ENCODE measurements at places on chromosomes 6 and 20.

GRCh38 chr6:13116155-13116554, 212.2 kb downstream of the TBC1D7 start:
- no peak for DNase-seq

DNA sequence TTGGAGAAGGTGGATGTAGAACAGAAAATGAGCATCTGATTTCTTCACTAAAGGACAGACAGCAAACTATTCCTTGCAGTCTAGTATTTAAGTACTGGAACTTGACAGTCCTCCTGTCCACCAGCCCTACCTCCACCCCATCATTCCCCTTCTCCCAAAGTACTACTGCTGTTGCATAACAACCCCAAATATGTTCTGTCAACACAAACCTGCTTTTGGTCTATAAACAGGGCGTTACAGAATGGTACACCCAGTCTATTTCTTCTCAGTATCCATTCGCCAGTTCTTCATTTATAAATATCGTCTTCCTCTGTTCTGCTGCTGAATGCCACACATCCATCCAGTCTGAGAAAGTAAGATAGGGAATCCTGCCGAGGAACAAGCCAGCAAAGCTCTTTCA, 27.7 kb upstream of the SLC22A1 start:
- no peak for DNase-seq

DNA sequence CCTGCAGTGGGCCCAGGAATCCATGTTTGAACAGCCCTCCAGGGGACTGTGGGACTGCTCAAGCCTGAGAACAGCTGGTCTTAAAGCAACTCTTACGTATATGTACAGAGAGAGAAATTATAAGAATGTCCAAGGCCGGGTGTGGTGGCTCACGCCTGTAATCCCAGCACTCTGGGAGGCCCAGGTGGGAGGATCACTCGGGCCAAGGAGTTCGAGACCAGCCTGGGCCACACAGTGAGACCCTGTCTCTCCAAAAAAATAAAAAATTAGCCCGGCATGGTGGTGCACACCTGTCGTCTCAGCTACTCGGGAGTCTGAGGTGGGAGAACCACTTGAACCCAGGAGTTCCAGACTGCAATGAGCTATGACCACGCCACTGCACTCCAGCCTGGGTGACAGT, 134.0 kb downstream of the DTNBP1 start:
- no peak for DNase-seq

DNA sequence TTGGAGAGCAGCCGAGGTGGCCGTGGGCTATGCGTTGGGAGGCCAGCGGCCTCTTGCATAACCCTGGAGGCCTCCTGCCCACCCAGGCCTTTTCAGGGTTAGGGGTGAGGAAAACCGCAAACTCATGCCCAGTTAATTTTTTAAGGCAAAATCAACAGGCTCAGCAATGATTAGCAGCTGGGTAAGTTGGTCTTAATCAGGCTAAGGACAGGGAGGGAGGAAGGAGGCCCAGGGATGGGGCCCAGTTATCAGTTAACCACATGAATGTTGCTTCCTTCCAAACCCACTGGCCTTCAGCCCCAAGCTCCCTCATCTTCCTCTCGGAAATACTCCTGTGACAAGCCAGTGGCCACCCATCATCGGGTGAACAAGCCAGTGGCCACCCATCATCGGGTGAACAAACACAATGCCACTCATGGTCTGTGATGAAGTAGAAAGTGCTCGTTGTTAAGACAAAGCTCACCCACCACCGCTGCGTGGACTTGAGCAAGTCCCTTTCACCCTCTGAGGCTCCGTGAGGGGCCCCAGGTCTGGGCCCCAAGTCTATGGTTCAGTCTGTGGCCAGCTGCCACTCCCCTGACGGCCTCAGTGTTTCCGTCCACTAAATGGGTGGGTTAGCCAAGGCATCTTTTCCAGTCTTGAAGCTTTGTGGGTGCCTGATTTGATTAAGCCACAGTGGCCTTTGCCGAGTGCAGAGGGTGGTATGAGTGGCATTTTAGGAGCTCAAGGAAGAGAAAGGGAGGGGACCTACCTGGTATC, 39.4 kb downstream of the HNF4A start:
- no peak for DNase-seq

DNA sequence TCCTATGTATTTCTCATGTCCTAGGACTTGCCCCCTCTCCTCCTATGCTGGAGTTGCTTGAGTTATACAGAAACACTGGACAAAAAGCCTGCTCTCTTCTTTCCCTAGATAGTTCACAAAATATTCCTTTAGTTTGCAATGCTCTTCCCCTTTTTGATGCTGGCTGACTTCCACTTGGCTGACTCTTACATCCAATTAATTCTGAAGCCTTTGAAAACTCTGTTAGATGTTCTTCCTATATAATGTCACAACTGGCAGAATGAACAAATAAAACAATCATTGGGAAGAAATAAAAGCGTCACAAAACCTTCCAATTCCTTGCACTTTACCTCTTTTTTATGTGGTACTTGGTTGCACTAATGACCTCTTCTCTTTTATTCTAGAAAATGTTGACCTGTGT, 253.8 kb upstream of the CITED2 start:
- no peak for DNase-seq

- DNase-seq, result no peak
These were observed 2.9 kb downstream of the ADA start for GRCh38 chr20:44648579-44648978.

- DNase-seq, result no peak
These were observed 4.8 kb downstream of the NDRG3 start for GRCh38 chr20:36741072-36741471.

GRCh38 chr6:129447198-129447565, 262.8 kb downstream of the ARHGAP18 start:
- DNase-seq, result no peak

DNA sequence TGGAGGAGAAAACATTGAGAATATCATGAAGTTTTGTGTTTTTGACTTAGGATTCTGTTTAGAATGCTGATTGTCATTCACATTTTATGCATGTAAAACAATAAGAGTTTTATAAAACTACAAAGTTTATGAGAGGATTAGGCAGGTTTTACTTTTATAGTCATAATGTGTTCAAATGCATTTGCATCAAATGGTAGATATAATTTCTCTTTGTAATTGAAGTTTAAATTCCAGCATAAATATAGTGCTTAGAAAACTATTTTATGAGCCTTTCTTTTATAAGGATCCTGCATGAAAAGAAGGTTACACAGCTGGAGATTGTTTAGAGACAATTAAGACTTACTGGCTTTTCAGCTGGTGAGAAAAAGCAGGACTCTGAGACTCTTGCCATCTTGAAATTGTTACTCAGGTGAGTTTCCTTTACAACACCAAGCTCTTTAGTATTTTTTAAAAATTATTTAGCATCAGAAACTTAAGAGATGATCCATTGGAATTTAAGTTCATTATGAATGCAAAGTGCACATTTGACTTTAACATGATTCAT, 157.1 kb upstream of the MAN1A1 start:
- no peak for DNase-seq

DNA sequence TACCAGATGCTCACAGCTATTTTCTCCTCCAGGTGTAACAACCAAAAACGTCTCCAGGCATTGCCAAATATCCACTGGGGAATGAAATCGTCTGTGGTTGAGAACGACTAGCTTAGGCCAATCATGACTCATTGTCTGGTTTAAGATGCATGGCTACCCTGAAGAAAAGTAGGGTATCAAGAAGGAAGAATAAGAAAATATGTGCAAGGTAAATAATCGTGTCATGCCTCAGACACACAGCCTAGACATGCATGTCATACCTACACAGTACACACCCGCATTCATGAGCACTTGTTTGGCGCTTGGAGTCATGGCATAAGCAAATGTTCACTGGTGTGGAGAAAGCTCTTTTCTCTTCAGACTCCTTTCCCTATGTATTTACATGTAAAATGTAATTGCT, 745.7 kb downstream of the MAFB start:
- no peak for DNase-seq

- DNase-seq, result no peak
These were observed 16.6 kb upstream of the TXLNB start for GRCh38 chr6:139308286-139308916.

GRCh38 chr6:85756982-85757381, 114.3 kb upstream of the SYNCRIP start:
- no peak for DNase-seq

GRCh38 chr6:150231525-150231850, 88.6 kb downstream of the PPP1R14C start:
- DNase-seq, result no peak

DNA sequence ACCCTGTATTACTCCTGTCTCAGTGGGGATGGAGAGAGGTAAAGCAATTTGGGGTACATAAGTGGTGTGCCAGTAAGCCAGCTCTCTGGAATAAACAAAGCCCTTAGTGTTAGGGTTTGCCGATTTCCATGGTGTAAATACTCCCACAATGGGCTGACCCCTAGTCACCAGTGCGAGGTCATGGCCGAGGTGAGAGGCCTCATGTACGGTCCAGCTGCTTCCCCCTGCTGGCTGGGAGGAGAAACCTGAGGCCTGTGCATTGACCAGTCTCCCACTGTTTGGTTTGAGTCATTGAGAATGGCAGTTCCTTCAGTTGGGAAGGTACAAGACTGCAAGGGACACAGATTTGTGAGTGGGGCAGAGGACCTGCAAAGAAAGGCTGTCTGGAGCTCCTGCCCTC, 382.0 kb downstream of the CDH26 start:
- DNase-seq, result no peak

- no peak for DNase-seq
These were observed 53.3 kb downstream of the CHMP4B start for GRCh38 chr20:33864324-33864963.
